CD4-positive, alpha-beta T cell treated with Interleukin-15 for 1 hour (primary cell): ENCODE measurements at places on chromosomes 1 and 21.

- DNase-seq: no peak
These were observed 30.9 kb downstream of the SLC27A3 start for GRCh38 chr1:153805886-153806719.

GRCh38 chr1:95451054-95451453 is 217.0 kb downstream of the RWDD3 start:
- DNase-seq: no peak

DNA sequence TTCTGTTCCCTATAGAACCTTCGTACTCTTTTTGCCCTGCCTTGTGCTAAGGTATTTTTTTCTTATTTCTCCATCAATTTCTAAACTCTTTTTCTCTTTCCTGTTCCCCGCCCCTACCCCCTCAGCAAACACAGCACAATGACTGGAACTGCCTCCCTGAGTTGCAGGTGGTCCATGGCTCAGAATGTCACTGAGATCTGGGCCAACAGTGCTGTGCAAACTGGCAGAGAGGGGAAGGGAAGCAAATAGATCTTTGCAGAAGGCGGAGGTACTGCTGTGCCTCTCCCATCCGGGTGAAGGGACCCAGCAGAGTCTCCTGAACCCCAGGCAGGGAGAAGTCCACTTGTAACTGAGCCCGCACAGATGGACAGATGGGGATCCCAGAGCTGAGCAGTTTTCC is 32.6 kb upstream of the A3GALT2 start:
- DNase-seq: no peak

GRCh38 chr21:35984654-35985361 is 75.5 kb downstream of the SETD4 start:
- no peak for DNase-seq

GRCh38 chr1:169201084-169201619 is 94.7 kb downstream of the ATP1B1 start:
- no peak for DNase-seq

DNA sequence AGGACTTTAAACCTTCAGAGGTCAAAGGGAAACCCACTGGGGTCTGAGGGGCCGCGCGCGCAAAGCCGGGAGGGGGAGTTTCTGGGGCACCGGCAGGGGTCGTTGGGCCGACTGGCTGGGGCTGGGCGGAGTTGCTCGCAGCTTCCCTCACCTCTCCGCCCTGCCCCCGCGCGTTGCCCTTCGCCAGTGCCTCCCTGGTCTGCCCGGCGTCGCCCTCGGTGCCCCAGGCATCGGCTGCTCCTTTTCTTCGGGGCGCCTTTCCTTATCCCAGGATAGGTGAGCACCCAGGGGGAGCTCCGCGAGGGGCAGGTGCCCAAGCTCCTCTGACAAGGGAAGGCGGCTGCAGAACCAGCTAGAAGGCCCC is 390 bp upstream of the NGF start:
- DNase-seq: no peak

DNA sequence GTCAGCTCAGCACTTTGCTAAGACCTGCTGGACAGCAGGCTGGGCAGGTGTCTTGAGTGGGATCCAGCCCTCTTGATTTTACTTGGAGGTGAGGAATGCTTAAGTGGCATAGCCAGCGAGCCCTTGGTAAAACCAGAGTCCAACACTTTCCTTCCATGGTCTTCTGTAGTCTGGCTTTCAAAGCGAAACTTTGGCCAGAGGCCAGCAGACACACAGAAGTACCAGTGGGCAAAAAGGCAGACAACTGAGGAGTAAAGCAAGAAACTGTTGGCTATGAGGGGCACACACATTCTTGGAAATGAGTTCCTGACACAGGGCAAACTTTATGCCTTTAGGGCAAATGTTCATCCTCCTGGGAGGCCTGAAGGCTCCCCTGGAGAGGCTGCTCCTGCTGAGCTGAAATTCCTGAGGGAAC is 281.0 kb upstream of the POU3F1 start:
- DNase-seq: no peak

GRCh38 chr1:173210716-173211231 is 3.6 kb upstream of the TNFSF4 start:
- no peak for DNase-seq

DNA sequence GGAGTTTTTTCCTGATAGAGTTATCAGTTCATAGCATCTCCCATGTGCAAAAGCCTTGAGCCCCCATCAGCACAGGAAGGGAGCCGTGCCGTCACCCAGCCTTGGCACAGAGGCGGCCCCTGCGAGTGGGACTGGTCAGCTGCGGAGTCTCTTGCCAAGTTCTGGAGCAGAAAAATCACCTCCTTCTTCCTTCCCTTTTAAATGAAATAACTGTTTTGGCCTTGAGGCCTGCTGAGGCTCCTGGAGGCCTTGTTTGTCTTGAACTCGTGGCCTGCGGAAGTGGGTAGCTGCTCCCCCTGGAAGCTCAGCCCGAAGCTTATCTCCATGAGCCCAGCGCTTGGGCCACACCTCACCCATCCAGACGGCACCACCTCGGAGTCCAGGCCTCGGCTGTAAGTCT is 145.7 kb upstream of the TMEM51 start:
- DNase-seq: no peak

- no peak for DNase-seq
These were observed 62.7 kb downstream of the PDE9A start for GRCh38 chr21:42716074-42716473.

GRCh38 chr1:147496571-147497210 is 44.6 kb upstream of the BCL9 start:
- DNase-seq: no peak
